Activated B cell treated with CpG ODN at 0.5 μM for 24 hours (primary cell): ENCODE measurements at places on chromosomes 1 and 21.

GRCh38 chr1:49408346-49408745 is 615.4 kb downstream of the AGBL4 start:
- H3K36me3 ChIP-seq, result no peaks in the 10 kb centered on the region
- no peaks in the 10 kb centered on the region for H3K4me1 ChIP-seq
- H3K27ac ChIP-seq, result no peak overlapping the region

GRCh38 chr1:33442141-33442540 is 11.2 kb upstream of the PHC2 start:
- no peaks in the 10 kb centered on the region for H3K36me3 ChIP-seq
- DNase-seq, result no peak
- H3K27me3 ChIP-seq, result peaks cover 26% of the 10 kb centered on the region
- no peak overlapping the region for H3K4me3 ChIP-seq
- H3K4me1 ChIP-seq, result no peaks in the 10 kb centered on the region

DNA sequence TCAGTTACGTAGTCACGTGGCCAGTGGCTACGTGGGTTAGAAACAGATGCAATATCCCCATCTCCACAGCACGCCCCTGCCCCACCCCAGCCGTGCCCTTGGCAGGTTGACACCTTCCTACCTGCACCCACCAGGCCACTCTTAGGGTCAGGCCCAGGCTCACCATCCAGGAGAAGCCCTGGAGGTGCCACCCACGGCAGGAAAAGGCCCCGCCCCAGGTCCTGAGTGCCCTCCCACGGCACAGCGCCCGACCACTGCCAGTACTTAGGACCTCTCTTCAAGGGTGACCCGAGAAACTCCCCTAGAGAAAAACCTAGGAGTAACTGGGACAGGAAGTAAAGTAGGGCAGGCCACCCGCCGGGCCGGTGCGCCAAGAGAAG is 1.5 kb downstream of the C1orf35 start:
- DNase-seq, result no peak
- no peaks in the 10 kb centered on the region for H3K27me3 ChIP-seq

GRCh38 chr1:59176471-59176870 is 120.4 kb upstream of the FGGY start:
- H3K4me1 ChIP-seq, result peaks cover 14% of the 10 kb centered on the region
- H3K27me3 ChIP-seq, result no peaks in the 10 kb centered on the region
- no peaks in the 10 kb centered on the region for H3K36me3 ChIP-seq
- H3K4me3 ChIP-seq, result no peak overlapping the region

- H3K27ac ChIP-seq, result peak overlapping the region; percentile 89
- no peaks in the 10 kb centered on the region for H3K27me3 ChIP-seq
- no peak for DNase-seq
- no peaks in the 10 kb centered on the region for H3K36me3 ChIP-seq
- peak overlapping the region; percentile 80 for H3K4me3 ChIP-seq
These were observed 48.8 kb downstream of the H3-3A start for GRCh38 chr1:226111098-226111882.

DNA sequence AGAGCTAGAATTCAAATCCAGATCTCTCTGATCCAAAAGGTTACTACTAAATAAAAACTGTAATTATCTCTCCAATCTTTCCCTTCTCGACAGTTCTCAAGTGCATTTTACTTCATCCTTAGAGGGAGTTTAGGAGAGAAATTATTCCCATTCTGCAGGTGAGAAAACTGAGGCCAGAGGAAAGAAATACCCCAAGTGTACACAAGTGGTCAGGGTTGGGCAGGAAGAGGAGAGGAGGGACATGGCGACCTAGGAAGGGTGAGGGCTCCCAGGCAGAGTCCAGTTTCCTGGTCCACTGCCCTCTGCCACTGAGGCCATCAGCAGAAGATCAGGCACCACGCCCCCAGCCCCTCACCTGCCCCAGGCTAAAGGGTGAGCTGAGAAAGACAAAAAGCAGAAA is 127.1 kb upstream of the RUNX3 start:
- DNase-seq, result no peak
- H3K27ac ChIP-seq, result no peak overlapping the region
- H3K36me3 ChIP-seq, result no peaks in the 10 kb centered on the region
- no peaks in the 10 kb centered on the region for H3K4me1 ChIP-seq
- no peak overlapping the region for H3K4me3 ChIP-seq
- peaks cover 10% of the 10 kb centered on the region for H3K27me3 ChIP-seq

- no peaks in the 10 kb centered on the region for H3K36me3 ChIP-seq
- H3K27me3 ChIP-seq, result peaks cover 4% of the 10 kb centered on the region
- H3K4me3 ChIP-seq, result no peak overlapping the region
- no peaks in the 10 kb centered on the region for H3K4me1 ChIP-seq
- H3K27ac ChIP-seq, result no peak overlapping the region
- no peak for DNase-seq
These were observed 7.5 kb upstream of the CYP4A11 start for GRCh38 chr1:46948629-46949416.

DNA sequence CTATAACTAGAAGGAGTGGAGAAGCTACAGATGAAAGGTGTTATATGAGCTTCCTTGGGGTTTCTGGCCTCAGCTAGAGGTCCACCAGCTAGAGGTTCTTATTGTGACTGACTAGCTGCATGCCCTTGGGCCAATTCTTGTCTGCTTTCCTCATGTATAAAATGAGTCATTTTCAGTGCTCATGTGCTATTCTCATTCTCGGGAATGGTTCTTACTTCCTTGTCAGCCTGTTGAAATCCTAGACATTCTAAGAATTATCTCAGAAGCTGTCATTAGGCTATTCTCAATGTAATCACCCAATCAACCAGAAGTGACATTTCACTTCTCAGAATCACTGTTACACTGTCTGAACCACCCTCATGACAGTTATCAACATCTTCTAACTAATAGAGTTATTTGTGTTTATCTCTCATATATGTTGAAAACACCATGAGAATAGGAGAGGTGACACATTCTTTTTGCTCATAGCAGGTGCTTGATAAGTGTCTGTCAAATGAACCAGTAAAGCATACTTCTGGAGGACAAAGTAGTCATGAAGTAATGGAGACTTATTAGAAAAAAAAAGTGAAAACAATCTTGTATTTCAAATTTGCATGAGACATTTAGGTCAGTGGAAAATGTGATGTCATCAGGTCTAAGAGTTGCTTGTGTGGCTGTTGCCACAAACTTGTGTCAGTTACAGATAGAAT is 122.8 kb upstream of the IVNS1ABP start:
- DNase-seq, result no peak
- no peaks in the 10 kb centered on the region for H3K36me3 ChIP-seq
- no peak overlapping the region for H3K4me3 ChIP-seq
- no peaks in the 10 kb centered on the region for H3K27me3 ChIP-seq
- H3K4me1 ChIP-seq, result peaks cover 3% of the 10 kb centered on the region
- no peak overlapping the region for H3K27ac ChIP-seq

- H3K36me3 ChIP-seq, result peaks cover 51% of the 10 kb centered on the region
- no peak overlapping the region for H3K27ac ChIP-seq
- DNase-seq, result no peak
- no peak overlapping the region for H3K4me3 ChIP-seq
These were observed 8.3 kb downstream of the HMGCL start for GRCh38 chr1:23816906-23817305.

DNA sequence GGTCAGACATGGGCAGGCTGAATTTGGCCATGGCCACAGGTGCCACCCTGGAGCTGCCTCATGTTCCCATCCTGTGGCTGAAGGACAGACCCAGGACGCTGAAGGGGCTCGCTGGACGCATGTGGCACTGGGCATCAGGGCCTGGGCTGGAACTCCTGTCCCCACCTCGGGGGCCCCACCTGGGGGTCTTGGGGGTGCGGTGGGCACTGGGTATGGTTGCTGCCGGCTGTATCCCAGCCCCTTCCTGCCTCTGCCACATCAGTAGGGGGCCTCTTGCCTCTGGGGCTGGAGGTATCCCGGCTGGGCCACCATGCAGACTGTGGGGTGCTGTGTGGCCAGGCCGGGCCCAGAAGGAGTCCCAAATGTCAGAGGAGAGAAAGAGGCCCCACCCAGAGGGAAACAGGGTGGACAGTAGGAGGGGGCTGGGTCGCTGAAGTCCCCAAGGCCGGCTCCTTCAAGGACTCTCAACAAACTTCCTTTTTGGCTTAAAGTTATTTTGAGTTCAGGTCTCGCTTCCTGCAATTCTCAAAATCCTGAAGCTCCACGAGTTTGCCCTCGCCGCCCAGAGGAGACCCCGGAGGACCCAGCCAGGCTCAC is 78.7 kb downstream of the SIK1 start:
- H3K36me3 ChIP-seq, result no peaks in the 10 kb centered on the region

- no peak overlapping the region for H3K27ac ChIP-seq
- no peaks in the 10 kb centered on the region for H3K4me1 ChIP-seq
- no peaks in the 10 kb centered on the region for H3K27me3 ChIP-seq
- H3K36me3 ChIP-seq, result peaks cover 57% of the 10 kb centered on the region
- no peak overlapping the region for H3K4me3 ChIP-seq
These were observed 51.8 kb downstream of the FBXO42 start for GRCh38 chr1:16300436-16300835.

GRCh38 chr1:113153116-113153803 is 80.3 kb downstream of the LRIG2 start:
- no peak overlapping the region for H3K27ac ChIP-seq
- no peak for DNase-seq
- H3K27me3 ChIP-seq, result peaks cover 2% of the 10 kb centered on the region
- peaks cover 2% of the 10 kb centered on the region for H3K36me3 ChIP-seq
- no peak overlapping the region for H3K4me3 ChIP-seq
- H3K4me1 ChIP-seq, result no peaks in the 10 kb centered on the region

DNA sequence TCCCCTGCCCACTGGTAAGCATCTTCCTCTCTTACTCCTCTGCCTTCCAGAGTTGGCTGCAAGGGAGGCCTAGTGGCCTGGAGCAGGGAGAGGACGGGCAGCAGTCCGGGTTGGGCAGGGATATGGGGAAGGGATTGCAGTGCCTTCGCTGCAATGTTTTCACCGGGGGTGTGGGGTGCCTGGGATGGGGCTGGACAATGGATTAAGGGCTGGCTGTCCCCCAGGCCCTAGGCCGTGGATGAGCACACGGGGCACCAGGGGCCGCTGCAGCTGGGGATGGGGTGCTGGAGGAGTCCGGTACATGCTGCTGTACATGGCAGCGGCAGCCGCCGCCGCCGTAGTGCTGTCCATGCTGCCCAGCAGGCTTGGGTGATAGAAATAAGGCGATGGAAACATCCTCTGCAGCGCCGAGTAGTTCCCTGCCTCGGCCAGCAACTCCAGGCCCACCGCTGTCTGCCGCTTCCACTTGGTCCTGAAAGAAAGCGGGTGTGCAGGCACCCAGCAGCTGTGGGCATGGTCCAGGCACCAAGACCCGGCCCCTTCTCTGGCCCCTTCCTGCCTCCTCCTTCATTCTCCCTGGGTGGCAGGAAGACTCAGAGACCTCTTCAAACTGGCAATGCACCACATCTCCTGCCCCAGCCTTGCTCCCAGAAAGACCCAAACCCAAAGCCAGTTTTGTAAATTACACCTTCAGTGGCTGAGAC is 4.8 kb downstream of the BARHL2 start:
- no peak for DNase-seq
- no peak overlapping the region for H3K27ac ChIP-seq
- H3K36me3 ChIP-seq, result no peaks in the 10 kb centered on the region
- H3K4me3 ChIP-seq, result no peak overlapping the region
- peaks cover 76% of the 10 kb centered on the region for H3K27me3 ChIP-seq

- no peak overlapping the region for H3K4me3 ChIP-seq
- no peak overlapping the region for H3K27ac ChIP-seq
- H3K4me1 ChIP-seq, result peaks cover 34% of the 10 kb centered on the region
- H3K36me3 ChIP-seq, result peaks cover 72% of the 10 kb centered on the region
- no peak for DNase-seq
These were observed 42.5 kb downstream of the RAB3GAP2 start for GRCh38 chr1:220229771-220230170.

DNA sequence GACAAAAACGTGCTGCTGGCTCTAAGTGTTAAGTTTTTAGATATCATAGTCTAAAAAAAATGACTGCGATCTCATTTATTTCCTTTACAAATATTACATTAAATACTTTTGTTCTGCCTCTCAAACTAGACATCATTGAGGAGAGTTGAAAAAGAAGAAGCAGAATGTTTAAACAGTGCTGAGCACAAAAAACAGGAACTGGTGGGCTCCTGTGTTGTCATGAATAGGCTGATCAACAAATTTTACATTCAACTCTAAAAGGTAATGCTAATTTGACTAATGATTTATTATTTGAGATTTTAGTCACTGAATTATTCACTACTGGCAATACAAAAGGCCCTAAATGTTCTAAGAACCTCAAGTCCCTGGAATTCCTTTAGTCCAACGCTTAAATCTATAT is 66.1 kb downstream of the GPATCH2 start:
- no peaks in the 10 kb centered on the region for H3K27me3 ChIP-seq

- H3K27me3 ChIP-seq, result peaks cover 50% of the 10 kb centered on the region
- peaks cover 20% of the 10 kb centered on the region for H3K4me1 ChIP-seq
- H3K36me3 ChIP-seq, result no peaks in the 10 kb centered on the region
- peak overlapping the region; percentile 59 for H3K4me3 ChIP-seq
- H3K27ac ChIP-seq, result no peak overlapping the region
These were observed 2.1 kb downstream of the PLD5 start for GRCh38 chr1:242522304-242522945.

DNA sequence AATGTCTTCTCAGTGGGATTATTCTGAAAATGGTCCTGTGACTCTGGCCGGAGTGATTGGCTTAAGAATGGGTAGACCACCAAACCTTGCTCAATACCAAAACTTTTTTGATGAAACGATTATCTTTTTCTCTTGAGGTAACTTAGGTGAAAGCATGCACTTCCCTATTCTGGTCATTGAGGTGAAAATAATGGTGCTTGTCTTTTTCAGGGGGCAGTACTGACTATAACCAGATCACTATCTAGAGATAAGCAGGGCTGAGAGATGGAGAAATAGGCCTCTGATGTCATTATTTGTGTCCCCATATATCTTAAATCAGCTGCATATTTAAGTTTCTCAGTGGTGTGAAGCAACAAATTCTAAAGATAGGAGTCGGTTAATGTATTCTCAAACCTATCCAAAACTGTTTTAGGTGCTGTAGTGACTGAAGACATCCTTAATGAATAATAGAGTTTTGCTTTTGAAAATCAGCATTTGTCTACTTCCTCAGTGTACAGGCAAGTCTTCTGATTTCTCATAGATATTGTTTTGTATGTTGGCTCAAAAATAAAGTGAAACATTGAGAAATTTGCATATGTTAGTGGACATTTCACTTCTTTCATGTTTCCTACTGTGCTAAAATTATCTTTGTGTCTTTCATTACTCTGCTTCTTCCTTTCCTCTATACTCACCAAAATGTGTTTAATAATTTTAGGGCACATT is 735.3 kb upstream of the ADGRL4 start:
- no peaks in the 10 kb centered on the region for H3K36me3 ChIP-seq
- no peak for DNase-seq
- H3K27me3 ChIP-seq, result no peaks in the 10 kb centered on the region
- H3K27ac ChIP-seq, result peak overlapping the region; percentile 36
- peaks cover 8% of the 10 kb centered on the region for H3K4me1 ChIP-seq

- H3K27ac ChIP-seq, result no peak overlapping the region
- no peak overlapping the region for H3K4me3 ChIP-seq
- no peaks in the 10 kb centered on the region for H3K36me3 ChIP-seq
- H3K27me3 ChIP-seq, result peaks cover 8% of the 10 kb centered on the region
- DNase-seq, result no peak
These were observed 5.2 kb downstream of the FNDC10 start for GRCh38 chr1:1594602-1595260.

DNA sequence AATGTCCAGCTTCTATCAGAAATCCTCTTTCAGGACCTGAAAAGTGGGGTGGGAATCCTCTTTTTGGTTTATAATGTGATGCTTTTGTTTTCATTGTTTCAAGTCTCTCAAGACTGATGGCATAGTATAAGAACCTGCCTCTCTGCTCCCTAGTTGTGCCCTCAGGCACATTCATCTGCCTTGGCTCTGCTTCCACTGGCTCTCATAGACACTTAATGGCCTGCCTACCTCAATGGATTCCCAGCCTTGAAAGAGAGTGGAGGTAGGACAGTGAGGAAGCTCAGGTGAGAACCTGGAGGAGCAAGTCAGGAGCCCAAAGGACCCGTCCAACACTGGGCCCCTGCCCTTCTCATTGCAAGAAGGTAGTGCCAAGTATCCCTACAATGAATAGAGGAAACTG is 4.8 kb downstream of the TTLL7 start:
- peaks cover 25% of the 10 kb centered on the region for H3K27me3 ChIP-seq
- no peak overlapping the region for H3K27ac ChIP-seq
- no peaks in the 10 kb centered on the region for H3K36me3 ChIP-seq
- no peak for DNase-seq
- no peak overlapping the region for H3K4me3 ChIP-seq
